ENCODE measurements at places on chromosomes 16 and 17. TPM values are rescaled to one million over a fixed set of nuclear protein-coding genes. Genes with fewer than 3 reads are reported as not detected.

AANAT gene
- total RNA-seq: 0.26 TPM

TBKBP1 gene
- 5.4 TPM for total RNA-seq

ACD gene
- total RNA-seq: 35.3 TPM

ZNF287 gene
- 15.2 TPM for total RNA-seq

DNAJA2 gene
- total RNA-seq: 76.1 TPM

C16orf46 gene
- total RNA-seq: 1.1 TPM

NOXO1 gene
- 0.37 TPM for total RNA-seq

IRF8 gene
- 0.53 TPM for total RNA-seq

YBX2 gene
- total RNA-seq: 0.52 TPM

ACSM2B gene
- not detected for total RNA-seq

SEZ6L2 gene
- total RNA-seq: 19.9 TPM

KLHL10 gene
- total RNA-seq: not detected

CETP gene
- total RNA-seq: not detected

BCL6B gene
- not detected for total RNA-seq

MSI2 gene
- 56.3 TPM for total RNA-seq

MGAT5B gene
- 24.6 TPM for total RNA-seq

METTL23 gene
- 52.7 TPM for total RNA-seq

ZNF207 gene
- total RNA-seq: 232 TPM

SMIM36 gene
- not detected for total RNA-seq

MEIOB gene
- total RNA-seq: 2.1 TPM

Data from A549 treated with GW870086 at 1 μM for 4 hours (cell line).